ENCODE measurements at places on chromosomes 11 and 22.

- DNase-seq: no peak
Observed at GRCh38 chr22:44399906-44400762, 87.4 kb upstream of the SHISAL1 start.

- no peak for DNase-seq
Observed at GRCh38 chr11:22991196-22991595, 130.9 kb upstream of the CCDC179 start.

- DNase-seq: no peak
Observed at GRCh38 chr22:22374163-22374562, 129.6 kb downstream of the VPREB1 start.

DNA sequence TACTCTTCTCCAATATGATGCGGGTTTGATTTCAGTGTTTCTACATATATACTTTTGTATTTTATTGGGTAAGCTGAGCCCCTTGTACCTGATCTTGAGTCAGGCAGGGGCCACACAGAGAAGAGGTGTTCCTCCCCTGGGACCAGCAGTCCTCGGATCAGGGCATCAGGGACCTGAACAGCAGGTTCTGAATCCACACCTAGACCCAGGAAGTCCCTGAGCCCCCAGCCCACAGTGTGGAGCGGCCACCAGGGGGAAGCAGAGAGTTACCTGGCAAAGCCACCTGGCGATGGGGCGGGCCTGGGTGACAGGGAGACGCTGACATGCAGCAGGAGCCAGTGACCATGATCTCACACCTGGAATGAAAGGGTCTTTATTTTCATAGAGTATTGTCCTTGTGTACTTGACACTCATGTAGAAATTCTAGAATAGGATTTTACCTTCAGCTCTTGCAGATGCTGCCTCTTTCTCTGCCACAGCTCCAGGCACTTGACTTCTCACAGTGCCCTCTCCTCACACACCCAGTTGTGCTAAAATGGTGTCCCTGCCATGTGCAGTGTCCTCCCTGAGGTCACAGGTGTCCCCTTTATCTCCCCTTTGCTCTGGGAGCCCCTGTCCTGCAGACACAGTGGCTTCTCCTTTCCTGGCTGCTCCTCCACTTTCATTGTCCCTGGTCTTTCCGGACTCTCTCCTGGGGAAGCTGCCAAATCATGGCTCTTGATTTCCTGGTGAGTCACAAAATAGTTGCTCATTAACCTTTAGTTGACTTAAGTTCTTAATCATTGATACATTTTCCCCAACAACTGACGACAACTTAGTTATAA, 48.5 kb downstream of the GGTLC2 start:
- peak; percentile 20 for DNase-seq

GRCh38 chr11:65381716-65382032, 772 bp downstream of the SLC25A45 start:
- DNase-seq: peak; percentile 62

GRCh38 chr11:64028398-64029115, 7.2 kb upstream of the FLRT1 start:
- no peak for DNase-seq

DNA sequence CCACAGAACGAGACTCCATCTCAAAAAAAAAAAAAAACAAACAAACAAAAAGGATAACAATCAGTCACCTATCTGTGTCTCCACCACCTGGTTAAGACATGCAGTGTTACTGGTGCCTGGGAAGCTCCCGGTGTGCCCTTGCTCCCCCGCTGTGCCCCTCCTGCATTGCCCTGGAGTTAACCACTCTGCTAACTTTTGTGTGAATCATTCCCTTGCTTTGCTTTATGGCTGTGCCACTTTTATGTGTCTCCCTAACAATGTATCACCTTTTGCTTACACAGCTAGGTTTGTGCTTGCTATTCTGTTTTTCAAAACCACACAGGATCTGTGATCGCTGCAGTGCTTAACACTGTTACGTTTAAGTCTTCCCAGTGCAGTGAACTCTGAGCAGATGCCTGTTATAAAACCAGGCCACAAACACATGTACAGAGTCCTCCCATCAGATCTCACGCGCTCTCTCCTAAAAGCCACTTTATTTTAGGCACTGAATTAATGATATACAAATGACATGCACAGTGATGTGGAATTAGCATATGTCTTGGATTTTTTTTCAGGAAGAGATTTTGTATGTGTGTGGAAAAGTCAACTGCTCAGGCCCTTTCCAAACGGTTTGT, 69.9 kb downstream of the BUD13 start:
- no peak for DNase-seq

GRCh38 chr11:12392672-12393071, 15.3 kb downstream of the PARVA start:
- no peak for DNase-seq

DNA sequence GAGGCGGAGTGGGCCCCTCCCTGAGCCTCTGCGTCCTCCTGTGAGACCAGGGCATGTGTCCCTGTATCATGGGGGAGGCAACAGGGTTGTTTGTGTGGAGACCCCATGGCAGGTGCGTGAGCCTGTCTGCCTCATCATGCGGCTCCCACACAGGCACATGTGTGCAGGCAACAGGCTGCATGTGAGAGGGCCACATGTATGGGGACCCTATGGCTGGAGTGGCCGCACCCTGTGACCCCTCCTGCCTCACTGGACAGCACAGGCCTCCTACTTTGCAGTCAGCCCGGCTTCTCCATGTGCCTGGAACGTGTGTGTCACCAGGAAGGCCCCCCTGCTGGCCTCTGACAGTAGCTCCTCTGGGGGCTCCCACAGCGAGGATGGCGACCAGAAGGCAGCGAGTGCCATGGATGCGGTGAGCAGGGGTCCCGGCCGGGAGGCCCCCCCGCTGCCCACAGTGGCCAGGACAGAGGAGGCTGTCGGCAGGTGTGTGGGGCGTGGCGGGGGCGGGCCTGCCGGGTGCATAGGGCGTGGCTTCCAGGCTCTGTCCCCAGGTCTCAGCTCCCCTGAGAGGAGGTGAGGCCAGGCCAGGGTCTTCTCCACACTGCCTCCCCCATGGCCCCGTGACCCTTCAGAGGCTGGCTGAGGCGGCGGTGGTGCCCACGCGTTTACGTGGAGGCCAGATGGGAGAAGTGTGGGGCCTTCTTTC, 34.1 kb downstream of the SBF1 start:
- DNase-seq: no peak

DNA sequence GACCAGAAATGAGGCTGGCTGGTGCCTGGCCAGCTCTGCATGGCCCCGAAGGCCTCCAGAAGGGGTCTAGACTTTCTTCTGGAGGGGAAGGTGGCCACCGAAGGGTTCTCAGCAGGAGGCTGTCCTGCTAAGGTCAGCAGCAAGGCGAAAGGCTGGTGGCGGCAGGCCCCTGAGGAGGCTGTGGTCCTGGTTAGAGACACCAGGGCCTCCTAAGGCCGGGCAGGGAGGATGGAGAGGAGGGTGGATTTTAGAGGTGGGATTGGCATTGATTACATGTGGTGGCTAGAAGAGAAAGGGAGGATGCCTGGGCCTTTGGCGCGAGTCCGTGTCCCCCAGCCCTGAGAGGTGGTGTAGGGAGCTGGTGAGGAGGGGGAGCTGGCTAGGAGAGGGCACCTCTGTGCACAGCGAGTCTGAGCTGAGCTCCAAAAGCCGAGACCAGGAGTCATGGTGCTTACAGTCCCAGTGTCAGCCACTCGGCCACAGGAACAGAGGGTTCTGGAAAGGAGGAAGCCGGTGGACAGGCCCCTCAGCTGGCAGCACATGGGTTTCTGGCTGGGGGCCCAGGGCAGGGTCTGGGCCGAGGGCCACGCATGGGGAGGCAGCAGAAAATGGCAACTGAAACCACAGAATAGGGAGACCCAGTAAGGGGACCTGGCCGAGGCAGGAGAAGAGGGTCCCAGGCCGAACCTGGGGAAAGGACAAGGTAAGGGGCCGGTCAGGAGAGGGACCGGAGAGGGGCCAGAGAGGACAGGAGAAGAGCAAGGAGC, 2.5 kb downstream of the FERMT3 start:
- no peak for DNase-seq

DNA sequence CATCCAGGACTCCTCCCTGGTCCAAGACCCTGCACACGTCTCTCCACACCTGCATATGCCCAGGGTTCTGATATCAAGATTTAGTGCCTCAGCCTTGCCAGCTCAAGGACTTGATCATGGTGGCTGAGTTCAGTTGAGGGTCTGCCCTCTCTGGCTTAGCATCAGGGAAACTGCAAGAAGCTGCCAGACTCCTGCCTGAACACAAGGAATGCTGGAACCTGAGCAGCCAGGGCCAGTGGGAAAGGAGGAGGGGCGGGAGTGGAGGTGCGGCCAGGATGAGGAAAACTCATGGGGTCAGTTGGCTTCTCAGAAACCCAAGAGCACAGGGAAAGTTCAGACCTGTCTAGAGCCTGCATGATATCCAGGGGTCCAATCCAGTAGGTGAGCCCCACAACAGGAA, 546.1 kb downstream of the BUD13 start:
- no peak for DNase-seq

Measured in HL-60 (cell line).